ENCODE measurements at places on chromosomes 2 and 18.

- no peak for DNase-seq
Measured at GRCh38 chr2:238022594-238023157, 38.1 kb upstream of the SCLY start.

DNA sequence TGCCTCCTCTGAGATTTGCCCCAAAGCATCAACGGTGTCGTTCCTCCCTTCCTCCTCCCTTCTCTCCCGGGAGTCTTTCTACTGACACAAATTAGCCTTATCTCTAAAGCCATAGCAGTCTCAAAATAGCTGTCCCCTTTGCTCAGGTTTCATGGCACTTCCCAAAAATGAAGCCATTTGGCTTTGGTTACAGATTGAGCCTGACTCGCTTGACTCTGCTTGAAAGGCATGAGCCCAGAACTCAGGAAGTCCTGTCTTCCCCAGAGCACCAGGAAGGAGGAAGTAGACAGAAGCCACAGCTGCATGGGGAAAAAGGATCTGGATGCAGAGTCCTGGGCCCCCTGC is 234.4 kb upstream of the RGPD4 start:
- no peak for DNase-seq

GRCh38 chr2:232872826-232873225 is 2.8 kb downstream of the SNORC start:
- no peak for DNase-seq

DNA sequence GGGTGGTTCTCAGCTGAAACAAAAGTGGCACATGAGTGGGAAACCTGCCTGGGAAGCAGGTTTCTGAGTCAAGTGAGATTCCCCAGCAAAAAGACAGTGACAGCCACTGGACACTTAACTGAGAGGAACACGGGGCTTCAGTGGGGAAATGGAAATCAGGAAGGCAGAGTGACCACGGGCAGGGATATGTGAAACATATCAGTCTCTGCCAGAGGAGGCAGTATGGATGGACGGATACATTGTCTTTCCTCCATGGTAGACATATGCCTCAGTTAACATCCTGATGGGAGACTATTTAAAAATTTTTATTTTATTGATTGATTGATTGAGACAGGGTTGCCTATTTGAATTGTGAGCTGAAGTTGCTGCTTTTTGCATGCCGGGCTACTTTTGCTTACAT is 292.1 kb downstream of the NBAS start:
- no peak for DNase-seq

DNA sequence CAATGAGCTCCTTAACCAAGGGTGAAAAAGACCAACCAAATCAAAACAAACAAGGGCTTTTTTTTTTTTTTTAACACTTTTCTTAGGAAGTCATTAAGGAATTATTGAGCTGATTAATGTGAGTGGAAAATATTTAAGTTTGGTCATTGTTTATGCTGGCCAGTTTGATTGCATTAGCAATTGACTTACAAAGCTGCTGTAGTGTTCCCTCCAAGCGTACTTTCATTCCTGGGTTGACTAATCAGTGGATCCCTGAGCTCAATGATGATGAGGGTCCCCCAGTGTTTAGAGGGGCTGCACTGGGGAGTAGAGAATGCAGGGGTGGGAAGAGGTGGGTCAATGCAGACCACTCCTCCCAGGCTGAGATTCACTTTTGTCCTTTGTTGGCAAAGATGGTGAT is 119.3 kb downstream of the PRKCE start:
- no peak for DNase-seq

- no peak for DNase-seq
Measured at GRCh38 chr2:225052703-225053102, 10.4 kb upstream of the DOCK10 start.

- DNase-seq = no peak
Measured at GRCh38 chr18:55539240-55539639, 48.8 kb downstream of the TCF4 start.

DNA sequence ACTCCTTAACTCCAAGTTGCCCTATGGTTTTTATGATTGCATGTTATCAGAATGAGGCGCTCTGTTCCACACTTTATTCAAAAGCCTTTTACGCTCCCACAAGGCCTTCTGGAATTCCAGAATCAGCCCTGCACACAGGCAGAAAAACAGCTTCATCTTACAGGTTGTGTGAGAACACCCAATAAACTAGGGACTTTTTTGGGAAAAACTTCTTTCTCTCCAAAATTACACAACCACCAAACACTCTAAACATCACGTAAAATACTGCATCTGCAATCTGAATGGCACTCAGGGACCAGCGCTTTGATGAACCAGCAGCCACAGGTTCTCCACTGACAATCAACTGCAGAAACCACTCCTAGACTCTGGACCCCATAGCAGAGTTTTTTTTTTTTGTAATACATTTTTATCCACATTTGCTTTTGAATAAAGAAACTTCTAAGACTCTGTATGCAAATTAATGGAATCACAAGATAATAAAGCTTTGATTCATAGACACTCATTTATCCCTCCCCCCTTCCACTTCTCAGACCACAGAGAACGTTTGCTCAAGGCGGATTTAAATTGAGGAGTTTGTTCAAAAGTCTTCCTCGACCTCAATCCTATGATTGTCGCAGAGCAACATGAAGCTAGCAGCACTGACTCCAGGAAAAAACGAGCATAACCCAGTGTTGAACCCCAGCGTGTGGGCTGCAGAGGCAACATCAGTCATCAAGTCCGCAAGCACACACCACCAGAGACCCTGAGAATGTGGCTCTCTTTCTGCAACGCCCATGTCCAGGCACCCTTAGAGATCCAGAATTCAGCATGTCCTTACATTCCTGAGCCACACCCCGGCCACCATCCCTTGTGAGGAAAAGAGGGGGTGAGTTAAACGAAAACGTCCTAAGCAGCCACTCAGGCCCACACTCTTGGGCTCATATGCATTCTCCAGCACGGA is 116.5 kb downstream of the MBP start:
- DNase-seq = no peak

DNA sequence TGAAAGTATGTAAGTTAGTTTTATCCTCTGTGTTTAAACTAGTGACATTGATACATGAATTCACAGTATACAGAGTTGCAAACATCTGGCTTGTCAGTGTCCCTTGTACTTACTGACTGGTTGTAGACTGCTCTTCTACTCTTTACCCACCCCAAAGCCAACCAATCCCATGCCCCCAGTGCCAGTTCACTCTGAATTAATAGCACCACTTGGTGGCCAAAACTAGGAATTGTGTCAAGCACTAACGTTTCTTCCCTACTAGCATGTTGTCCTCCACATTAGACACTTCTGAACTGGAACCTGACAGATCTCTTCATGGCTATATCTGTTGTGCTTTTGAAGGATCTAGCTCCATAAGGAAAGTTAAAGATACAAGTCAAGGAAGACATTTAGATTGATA is 27.2 kb upstream of the OTX1 start:
- no peak for DNase-seq

DNA sequence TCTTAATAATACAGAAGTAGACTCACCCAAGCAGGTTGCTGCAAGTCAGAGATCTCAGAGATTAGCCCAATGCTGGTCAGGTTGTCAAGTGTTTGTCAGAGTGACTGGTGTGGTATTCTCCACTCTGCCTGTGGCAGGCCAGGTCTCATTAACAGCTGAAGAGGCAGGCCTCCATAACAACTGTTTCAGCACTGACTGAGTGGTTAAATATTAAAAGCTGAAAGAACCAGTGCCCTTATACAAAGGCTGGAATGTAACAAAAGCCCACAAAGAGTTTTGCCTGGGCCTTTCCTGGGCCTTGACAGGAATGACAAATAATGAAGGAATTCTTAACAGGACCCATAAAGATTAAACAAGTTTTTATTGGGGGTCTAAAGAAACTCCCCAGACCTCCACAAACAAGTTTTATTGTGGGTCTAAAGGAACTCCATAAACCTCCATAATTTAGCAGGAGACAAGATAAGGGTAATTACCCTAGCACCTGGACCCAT is 26.8 kb downstream of the SULT1C2 start:
- DNase-seq = no peak

DNA sequence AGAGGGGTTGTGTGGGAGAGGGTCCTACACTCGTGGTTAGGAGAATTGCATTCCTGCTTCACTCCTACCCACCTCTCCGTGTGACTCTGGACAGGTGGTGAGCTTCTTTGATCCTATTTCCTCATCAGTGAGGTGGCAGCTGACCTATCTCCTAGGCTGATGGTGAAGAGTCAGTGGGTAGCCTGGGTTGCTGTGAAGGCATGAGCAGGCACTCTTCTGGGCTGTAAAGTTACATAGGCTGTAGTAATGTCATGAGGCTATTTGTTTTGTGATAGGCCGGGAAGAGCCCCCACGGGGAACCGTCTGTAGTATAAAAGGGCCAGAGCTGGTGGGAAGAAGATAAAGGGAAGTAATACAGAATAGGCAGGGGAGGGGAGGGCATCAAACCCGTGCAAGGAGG is 83.8 kb downstream of the TMEM247 start:
- no peak for DNase-seq

GRCh38 chr2:169080250-169081069 is 11.1 kb downstream of the DHRS9 start:
- no peak for DNase-seq

DNA sequence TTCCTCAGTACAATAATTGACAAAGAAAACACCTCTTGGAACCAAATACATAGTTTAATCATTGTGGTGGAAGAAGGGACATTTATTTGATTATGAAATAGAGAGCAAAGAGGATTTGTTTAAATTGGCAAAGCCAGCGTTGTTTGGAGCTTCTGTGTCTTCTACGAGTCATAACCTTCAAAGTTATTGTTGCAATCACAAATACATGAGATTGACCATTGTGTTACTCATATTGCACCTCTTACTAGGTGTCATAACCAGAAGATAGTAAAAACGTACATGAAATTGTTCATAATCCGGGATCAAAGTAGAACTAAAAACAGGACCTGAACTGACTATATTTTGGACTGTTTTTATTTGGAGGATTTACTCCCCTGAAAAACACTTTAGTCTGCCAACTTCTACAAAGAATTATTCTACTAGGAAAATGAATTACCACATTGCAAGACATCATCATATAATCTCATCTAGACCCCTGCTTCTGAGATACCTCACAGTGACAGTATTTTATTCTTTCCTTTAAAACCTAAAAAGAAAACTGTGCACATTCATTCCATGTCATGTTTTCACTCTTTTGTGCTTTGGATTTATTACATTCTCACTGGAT is 151.7 kb upstream of the KLF7 start:
- no peak for DNase-seq

DNA sequence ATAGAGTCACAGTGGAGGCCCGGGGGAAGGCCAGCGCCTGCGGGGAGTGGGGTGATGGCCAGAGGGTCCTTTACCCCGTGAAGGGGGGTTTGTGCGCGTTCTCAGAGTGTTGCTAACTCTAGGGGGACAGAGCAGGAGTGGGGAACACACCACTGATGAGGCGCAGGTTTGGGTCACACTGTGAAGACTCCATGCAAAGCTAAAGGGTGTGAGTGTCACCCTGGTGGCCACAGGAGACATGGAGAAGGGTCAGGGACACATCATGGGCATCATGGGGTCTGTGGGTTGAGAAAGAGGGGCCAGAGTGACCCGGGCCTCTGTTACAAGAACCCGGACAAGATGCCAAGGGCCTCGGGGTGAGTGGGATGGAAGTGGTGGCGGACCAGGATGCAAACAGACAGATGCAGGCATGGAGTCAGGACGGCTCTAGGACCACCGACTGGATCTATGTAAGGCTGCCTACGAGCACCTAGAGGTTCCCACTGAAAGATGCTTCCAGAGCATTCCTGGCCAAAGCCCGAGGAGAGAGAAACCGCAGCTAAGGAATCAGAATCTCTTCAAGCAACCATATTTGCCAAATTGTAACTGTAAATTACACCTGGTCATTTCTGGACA is 84.3 kb downstream of the PXDN start:
- no peak for DNase-seq

GRCh38 chr18:76619621-76620315 is 124.7 kb upstream of the ZNF516 start:
- DNase-seq = peak; percentile 64

DNA sequence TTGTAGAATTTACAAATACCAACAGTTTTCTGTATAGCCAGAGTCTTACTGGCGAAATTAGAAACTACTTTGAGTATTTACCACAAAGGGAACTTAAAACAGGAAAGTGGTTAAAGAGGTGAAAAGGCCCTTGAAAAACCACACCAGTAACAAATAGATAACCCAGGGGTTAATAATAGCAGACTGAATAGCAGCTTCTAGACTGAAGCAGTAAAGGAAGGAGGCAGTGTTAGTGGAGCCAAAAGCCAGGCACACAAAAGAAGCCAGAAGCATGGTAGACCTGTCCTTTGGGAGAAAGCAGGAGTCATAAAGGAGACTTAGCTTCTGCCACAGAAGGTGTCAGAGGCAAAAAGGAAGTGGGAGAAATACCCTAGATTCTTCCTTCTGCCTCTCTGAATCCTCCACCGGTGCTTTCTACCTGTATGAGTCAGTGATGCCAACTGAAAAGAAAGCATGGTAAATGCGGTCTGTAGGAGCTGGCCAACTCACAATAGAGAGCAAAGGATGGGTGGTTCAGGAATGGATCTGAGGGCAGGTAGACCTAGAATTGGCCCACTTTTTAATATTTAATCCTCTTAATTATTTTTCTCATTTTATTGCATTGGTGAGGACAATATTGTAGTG is 97.3 kb downstream of the ARL6IP6 start:
- no peak for DNase-seq

- no peak for DNase-seq
Measured at GRCh38 chr18:55858661-55859515, 270.9 kb upstream of the TCF4 start.

DNA sequence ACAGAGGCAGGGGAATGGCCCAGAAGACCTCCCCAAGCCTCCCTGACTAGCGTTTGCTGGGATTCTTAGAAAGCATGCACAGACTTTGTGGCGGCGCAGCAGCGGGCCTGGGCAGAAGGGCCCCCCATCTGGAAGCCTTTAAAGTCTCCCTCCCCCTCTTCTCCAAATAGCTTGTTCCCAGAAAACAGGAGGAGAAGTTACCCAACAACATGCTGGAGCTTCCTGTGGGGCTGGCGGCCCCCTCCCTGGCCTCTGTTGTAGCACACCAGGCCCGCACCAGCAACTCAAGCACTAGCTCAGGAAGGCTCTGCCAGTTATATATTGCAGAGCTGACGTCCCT is 334.8 kb downstream of the DYSF start:
- no peak for DNase-seq

DNA sequence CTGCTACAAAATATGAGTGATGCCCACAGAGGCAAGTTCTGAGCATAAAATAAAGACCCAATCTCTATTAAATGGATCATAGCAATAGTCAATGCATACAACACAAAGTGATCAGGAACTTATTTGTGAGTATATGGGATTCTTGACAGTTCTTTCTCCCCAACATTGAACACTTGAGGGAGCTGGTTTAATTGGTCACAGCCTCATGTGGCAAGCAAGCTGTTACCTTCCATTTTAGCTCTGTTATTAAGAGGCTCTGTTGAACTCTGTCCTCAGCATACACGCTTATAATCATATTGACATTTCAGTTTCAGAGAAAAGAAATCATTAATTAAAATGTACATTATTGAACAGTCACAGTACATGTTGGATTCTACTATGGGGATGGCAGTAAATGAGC is 37.6 kb upstream of the PAX3 start:
- DNase-seq = no peak

DNA sequence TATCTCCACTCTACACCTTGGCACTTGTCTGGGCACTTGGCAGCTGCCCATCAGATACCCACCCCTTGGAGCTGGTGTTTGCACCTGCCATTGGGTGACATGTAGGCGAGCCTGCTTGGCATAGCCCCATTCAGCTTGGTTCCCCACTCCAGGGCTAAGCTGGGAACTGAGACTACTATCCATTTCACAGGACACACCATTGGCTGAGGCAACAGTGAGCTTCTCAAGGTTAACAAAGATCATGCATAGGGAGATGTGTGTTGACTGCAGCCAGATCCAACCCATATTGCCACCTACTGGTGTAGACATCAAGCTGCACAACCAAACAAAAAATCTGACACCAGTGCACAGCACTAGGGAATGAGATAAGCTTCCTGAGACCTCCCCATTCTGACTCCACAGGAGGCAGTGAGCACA is 1389.8 kb upstream of the TMEFF2 start:
- no peak for DNase-seq

Measured in left ventricle myocardium inferior (tissue), 1 donor.